ENCODE measurements at places on chromosomes 16 and 17.

DNA sequence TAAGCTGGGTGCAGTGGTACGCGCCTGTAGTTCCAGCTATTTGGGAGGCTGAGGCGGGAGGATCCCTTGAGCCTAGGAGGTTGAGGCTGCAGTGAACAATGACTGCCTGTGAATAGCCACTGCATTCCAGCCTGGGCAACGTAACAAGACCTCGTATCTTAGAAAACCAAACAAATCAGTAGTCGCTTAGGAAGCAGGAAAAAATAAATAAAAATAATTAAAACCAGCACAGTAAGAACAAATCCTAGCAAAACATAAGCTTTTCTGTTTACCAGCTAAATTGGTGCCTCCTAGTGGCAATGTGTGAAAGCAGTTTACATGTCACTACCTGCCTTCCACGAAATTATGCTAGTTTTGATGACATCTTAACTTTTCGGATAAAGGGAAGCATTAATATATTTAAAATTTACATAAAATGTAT is 1.3 kb downstream of the ARMC5 start:
- no peak for DNase-seq

GRCh38 chr16:88479793-88480760 is 27.0 kb downstream of the ZFPM1 start:
- no peak for DNase-seq

GRCh38 chr16:57027067-57027466 is 37.7 kb downstream of the NLRC5 start:
- no peak for DNase-seq

DNA sequence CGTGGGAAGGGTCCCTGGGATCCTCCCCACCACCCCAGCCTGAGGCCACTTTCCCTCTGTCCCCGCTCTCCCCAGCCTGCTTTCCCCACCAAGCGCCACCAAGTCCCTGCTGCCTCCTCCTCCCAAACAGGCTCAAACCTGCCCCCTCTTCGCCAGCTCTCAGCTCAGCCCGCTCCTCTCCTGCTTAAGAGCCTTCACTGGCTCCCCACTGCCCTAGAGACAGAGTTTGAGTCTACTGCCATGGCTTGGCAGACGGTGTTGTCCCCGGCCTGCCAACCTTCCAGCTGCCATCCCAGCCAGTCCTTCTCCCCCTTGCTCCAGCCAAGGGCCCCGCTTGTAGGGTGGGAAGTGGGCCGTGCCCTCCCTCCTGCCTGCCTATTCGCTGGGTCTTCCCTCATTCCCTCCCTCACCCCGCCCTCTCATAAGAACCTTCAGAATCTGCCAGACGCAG is 11.1 kb downstream of the IL4R start:
- DNase-seq = no peak
